ENCODE measurements at places on chromosomes 12 and 14.

DNA sequence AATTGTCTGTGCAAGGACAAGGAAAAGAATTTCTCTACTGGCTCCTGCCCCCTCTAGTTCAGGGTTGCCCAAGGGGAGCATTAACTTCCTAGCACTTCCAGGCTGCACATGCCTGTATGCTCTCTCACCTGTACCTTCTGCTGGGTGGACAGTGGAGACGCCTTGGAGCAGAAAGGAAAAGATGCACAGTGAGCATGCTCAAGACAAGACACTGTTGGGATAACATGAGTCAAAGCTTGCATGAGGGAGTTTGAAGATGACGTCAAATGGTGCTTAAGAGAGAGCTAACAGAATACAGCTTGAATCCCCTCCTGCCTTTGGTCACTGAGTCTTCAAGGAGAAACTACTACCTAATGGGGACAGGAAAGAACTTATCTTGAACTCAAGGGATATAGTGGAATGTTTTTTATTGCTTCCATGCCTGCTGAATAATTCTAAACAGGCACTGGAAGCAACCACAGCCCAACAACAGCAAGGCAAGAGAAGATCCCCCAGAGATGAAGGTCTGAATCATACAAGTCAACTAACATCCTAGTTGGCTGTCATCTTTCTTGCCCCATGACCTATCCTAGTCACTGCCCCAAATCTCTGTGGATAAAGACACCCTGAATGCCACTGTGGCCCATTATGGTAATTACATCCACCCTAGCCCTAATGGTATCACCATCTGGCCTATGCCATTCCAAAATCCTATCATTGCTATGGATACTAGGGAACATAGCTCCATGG, 23.5 kb downstream of the RPS6KA5 start:
- no peak for DNase-seq

DNA sequence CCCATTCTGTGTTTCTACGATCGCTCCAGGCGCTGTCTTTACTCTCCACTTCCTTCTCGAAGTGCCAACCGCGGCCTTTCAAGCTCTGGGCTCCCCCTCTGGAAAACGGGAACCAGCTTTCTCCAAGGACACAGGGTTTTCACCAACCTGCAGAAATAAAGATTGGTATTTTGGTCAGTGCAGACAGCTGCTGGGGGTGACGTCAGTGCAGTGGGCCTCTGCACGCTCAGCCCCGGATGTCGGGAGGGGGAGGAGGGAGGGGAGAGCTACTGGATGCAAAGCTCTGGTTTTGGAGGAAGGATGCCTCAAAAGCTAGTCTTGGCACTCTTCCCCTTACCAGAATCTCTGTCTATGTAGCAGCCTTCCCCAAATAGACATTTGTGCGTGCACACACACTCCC, 19.9 kb downstream of the HRK start:
- no peak for DNase-seq

DNA sequence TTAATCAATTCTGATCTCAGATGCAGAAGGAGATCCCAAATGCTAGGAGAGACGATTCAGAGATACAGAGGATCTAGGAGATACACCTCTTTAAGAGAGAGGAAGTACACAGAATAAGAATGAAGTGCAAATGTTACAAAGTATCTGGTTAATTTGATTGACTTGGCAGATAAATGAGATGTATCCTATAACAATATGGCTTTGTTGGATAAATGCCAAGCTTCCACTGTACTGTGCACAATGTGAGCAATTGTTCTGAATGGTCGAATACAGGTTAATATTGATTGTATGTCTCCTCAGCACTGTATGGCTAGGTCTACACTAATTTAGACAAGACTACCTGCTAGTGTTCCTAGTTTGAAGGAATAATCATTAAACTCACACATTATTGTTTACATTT, 119.6 kb upstream of the PTPRB start:
- no peak for DNase-seq

DNA sequence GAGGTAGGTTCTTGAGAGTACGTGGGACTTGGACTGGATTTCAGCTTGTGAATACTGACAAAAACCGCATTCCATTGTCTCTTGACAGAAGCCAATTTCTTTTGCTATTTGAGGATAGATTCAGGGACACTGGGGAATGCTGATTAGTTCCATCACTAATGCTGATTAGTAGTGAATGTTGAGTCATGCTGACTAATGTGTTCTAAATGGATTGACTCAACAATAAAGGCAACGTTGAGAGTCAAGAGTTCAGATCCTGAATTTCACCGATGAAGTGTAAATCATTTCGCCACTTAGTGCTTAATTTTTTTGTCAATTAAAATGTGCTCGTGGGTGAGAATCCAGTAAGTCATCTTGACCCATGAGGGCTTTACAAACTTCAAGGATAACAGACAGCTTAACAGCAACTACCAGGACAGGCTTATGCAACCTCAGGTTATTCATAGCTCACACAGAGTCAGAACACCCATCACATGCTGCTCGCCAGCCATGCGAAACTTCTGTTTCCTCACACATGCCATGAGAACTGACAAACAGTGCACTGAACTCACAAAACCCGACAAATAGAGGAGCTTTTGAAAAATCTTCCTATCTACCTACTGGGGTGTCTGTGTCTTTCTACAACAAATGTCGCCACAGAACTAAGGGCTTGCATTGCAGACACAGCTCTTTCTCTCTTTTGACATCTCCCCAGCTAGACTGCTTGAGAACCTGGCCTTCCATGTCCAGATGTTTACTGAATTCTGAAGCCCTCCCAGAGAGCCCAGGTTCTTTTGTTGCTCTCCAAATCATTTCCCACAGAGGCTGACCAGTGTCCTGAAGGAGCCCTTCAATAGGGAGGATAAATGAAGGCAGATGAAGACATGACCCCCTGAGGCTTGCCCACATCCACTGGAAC, 316.4 kb downstream of the ZFP36L1 start:
- no peak for DNase-seq

- DNase-seq, result no peak
These were observed 86.2 kb upstream of the MYL2 start for GRCh38 chr12:111006621-111007020.

- DNase-seq, result no peak
These were observed 1.4 kb downstream of the SLC25A21 start for GRCh38 chr14:37170993-37171392.

DNA sequence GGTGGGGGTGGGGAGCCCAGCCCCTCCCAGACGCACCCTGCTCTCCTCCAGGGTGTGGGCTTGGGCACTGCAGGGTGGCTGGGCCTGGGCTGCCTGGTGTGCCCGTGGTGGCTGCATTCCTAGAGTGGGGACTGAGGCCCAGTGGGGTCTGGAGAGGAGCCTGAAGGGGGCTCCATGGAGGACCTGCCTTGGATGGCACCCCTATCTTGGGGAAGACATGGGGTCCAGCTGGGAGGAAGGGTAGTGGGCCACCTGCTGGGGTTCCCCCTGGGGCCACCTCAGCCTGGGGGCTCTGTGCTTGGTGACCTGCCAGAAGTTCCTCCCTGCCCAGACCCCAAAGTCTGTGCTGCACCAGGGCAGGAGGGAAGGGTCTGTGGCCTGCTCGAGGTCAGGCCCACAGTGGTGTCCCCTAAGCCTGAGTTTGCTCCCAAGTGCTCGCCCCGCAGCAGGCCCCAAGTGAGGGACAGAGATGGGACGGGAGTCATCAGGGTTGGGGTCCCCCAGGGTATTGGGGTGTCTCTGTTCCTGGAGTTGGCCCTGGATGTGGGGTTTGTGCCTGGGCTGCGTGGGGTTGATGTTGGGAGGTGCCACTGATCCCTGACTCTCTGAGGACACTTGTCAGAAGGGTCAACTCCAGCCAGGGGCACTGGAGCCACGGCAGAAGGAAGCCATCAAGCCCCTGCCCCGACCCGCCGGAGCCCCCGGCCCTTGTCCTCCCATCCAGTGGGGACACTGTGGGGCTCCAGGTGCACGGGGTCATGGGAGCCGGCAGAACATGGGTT, 382.9 kb downstream of the TMEM121 start:
- no peak for DNase-seq

GRCh38 chr12:83573671-83574070, 887.0 kb downstream of the TMTC2 start:
- DNase-seq, result peak; percentile 58

DNA sequence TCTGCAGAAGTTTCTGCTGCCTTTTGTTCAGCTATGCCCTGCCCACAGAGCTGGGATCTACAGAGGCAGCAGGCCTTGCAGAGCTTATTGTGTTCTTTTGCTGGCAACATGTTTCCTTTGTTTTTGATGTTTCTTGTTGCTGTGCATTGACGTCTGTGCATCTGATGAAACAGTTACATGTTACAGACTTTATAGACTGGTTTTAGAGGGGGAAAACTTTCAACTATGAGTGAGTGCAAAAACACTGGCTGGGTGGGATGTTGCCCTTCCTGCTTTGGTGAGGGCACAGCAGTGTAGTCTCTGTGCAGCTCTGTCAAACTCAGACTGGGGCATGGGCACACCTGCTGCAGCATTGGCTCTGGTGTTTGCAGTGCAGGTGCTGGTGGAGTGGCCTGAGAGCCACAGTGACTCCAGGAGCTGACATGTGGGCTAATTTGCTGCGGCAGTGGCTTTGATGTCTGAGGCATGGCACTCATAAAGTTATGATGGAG, 26.9 kb downstream of the CLEC6A start:
- DNase-seq, result no peak

- DNase-seq, result no peak
These were observed 31.9 kb downstream of the PRICKLE1 start for GRCh38 chr12:42557586-42558172.

GRCh38 chr14:59274991-59275391, 86.5 kb downstream of the DAAM1 start:
- no peak for DNase-seq

DNA sequence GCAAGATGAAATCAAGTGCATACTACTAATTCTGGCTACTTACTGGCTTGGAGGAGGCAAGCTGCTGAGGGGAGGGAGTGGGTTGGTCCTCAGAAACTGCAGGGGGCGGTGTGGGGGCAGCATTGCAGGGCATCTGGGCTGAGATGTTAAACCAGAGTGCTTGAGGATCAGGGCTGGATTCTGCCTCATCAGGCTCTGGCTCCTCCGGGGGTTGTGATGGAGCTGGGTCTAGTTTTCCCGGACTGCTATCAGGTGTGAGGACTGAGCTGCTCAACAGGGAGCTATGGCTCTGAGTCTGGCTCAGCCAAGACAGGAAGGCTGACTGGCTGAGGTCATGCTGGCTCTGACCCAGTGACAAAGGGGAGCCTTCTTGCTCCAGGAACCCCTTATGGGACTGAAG, 28.6 kb downstream of the BAZ2A start:
- no peak for DNase-seq

DNA sequence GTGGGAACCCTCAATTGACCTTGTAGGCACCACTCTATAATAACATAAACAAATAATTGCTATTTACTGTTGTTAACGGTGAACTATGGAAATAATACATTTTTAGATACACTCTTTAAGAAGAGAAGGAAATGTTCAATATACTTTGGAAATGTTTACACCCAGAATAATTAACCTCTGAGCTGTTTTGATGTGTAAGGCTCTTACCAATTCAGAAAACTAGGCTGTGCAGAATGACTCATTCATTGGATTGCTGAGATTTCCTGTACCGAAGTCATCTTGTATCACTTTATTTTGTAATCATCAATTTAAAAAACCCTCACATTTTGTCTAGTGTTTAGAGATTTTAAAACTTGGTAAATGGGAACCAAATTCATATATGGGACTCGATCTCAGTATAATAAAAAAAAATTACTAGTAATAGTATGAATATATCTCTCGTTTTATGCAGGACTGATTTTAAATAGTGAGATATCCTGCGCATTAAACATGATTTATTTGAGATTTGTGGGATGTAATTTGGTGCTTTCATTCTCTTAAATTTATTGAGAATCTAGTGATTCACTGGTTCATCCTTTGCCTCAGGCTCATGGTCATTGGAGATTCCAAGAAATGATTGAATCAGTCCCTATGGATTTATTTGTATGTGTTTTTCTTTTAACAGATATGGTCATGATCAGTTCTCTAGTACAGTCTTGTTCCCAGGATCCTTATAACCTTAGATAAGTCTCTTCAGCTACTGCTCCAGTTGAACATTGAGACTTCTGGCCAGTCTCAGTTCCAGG, 3.9 kb downstream of the SAMD4A start:
- peak; percentile 53 for DNase-seq

GRCh38 chr12:104506676-104507401, 50.1 kb downstream of the CHST11 start:
- no peak for DNase-seq

DNA sequence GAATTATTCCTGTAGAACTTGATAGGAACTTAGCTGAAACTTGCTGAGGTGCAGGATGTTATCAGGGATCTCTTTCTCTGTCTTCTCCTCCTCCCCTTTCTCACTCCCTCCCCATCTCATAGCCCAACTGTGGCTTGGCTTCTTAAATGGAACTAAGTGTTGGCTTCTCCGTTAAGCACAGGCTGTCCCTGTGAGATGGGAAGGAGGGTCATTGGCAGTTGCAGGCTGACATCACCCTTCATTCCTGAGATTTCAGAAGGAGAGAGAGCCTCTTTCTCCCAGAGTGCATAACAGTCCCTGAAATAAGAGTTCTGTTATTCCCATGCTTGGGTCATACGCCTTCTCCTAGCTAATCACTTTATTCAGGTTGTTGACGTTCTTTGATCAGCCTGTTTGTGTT, 162.0 kb downstream of the UNC79 start:
- no peak for DNase-seq

- no peak for DNase-seq
These were observed 4.8 kb upstream of the LYZ start for GRCh38 chr12:69343357-69343756.

- DNase-seq, result no peak
These were observed 42.9 kb downstream of the WDR89 start for GRCh38 chr14:63598807-63599206.

DNA sequence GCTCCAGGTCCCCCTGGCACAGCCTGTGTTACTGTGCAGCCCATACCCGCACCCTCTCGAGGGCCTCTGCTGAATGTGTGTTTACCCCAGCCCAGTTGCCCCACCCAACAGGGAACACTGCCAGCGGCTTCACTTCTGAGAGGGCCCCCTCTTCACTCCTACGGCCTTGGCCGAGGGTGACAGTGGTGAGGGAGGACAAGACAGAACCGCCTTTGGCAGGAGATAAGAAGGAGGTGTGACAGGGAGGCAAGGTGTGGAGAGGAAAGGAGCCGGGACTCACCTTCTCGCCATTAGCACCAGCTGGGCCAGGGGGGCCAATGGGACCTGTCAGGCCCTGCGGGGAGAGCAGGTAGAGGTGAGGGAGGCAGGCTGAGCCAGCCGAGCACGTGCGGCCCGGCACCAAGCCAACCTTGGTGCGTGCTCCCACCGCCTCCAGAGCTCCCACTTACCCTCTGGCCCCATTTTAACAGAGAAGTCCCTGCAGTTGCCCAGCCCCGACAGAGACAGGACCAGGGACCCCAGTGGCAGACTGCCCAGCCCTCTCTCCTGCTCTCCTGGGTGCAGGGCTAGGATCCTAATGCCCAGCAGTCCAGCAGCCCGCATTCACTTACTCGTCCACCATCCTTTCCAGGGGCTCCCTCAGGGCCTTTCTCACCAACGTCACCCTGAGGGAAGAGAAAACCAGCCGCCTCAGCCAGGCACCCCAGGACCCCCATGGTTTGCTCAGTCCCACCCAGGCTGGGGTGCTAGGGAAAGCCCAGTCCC, 18.3 kb downstream of the TMEM106C start:
- no peak for DNase-seq
